ENCODE measurements at places on chromosomes 3 and 15.

DNA sequence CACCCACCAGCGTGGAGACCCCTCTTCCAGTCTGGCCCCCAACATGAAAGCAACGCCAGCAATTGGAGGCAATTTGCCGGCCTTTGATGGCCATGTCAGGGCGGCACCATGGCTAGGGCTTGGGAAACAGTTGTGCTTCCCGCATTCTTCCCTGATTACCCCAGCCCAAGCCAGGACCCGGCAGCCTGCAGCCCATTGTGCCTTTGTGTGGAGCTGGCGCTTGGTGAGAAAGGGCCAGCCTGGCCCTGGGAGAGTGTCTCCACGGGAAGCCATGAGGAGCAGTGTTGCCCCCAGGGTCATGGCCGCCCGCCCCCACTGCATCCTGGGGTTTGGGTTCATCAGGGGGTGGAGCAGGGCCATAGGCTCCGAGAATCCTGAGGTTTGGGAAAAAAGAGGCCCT lies 66.0 kb downstream of the DNAJB8 start:
- no peak for DNase-seq

DNA sequence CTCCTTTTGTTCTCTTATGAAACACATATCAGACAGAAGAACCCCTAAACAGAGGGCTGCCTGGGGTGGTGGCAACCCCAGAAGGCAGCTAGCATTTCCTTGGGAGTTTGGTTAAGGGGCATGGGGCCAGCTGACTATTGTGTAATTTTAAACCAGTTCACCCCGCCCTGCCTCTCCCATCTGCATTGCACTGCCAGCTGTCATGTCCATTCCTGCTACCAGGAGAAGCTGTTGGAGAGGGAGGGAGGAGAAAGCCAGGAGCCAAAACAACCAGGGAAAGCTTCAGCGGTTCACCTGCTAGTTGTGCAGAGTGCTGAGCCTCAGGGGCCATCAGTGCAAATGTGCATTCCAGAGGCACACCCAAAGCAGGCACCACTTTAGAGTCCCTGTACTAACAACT lies 47.6 kb upstream of the ATP1B3 start:
- no peak for DNase-seq

GRCh38 chr3:144129536-144130214 lies 158.1 kb downstream of the DIPK2A start:
- DNase-seq, result no peak

- DNase-seq, result no peak
These were observed 81.4 kb downstream of the IQSEC1 start for GRCh38 chr3:12991861-12992281.

DNA sequence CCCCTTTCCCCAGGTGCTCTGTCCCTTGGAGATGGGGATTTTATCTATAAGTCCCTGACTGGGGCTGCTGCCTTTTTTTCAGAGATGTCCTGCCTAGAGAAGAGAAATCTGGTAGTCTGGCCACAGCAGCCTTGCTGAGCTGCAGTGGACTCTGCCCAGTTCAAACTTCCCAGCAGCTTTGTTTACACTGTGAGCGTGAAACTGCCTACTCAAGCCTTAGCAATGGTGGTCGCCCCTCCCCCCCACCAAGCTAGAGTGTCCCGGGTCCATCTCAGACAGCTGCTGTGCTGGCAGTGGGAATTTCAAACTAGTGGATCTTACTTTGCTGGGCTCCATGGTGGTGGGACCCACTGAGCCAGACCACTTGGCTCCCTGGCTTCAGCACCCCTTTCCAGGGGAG lies 38.9 kb downstream of the TMEM266 start:
- no peak for DNase-seq

DNA sequence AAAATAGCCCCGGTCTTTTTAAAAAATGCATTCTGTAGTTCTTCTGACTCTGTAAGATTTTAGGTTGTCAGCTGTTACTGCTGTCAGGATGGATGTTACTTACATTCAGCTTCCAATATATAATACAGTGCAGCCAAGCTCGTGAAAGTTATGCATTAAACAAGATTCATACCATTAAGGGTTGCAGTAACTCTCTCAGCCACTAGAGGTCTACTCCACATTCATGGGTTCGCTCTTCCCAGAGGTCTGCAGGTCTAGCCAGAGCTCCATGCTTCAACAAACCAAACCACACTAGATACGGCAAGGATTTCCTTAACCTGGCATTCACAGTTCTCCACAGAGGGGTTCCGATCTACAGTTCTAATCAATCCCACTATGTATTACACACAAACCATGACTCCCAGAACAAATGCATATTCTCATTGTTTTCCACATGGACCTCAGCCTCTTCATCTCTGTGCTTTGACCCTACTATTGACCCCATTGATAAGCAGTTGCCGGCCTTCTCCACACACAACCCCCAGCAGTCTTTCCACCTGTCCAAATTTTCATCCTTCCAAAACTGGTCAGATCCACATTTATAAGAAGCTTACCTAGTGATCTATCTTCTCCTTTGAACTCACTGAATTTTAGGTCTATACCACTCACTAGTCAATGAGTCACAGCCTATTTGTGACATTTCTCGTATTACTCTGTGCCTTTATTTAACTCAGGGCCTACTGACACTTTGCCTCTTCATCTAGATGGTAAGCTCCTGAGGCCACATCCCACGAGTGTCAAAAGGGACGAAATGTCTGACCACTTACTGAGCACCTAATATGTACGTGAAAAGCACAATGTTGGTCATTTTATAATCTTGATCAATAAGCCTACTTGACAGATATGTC lies 33.7 kb downstream of the RORA start:
- DNase-seq, result no peak

- no peak for DNase-seq
These were observed 136.6 kb downstream of the KCNAB1 start for GRCh38 chr3:156256945-156257344.

GRCh38 chr15:90483637-90484036 lies 46.1 kb upstream of the CRTC3 start:
- no peak for DNase-seq

DNA sequence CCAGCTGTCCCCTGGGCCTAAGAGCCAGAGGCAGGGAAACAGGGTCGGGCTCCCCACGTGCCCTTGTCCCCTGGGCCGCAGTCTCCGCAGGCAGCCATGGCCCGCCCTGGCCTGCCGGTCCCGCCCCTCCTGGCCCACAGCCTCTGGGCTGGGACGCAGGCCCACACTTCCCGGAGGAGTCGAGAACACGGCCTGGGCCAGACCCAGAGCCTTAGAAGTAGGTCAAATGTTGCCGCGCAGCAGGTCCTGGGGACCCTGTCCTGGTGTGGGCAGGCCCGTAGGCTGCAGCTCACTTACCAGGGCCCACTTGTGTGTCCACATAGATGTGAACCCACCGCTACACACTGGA lies 4.3 kb upstream of the MYL3 start:
- DNase-seq, result no peak

DNA sequence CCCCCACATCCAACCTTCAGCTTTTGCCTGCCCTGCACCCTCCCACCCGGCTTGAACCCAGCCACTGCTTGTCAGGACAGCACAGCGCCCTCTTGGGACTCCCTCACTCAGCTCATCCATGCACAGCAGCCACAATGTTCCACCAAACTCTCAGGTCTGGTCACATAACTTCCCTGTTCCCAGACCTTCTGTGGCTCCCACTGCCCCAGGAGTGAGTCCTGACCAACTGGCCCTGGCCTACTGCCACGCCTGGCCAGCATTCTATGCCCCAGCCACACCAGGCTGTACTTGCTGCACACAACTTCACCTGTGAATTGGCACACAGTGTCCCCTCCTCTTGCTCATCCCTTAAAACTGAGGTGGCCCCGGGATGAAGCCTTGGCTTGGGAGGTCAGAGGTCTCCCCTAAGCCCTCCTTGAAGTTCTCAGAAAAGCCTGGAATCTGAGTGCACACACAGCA lies 21.0 kb downstream of the PLXNB1 start:
- DNase-seq, result no peak

- DNase-seq, result peak; percentile 9
These were observed 67.2 kb upstream of the POLG start for GRCh38 chr15:89401631-89402517.

GRCh38 chr3:32443478-32443877 lies 51.8 kb downstream of the CMTM7 start:
- DNase-seq, result no peak

DNA sequence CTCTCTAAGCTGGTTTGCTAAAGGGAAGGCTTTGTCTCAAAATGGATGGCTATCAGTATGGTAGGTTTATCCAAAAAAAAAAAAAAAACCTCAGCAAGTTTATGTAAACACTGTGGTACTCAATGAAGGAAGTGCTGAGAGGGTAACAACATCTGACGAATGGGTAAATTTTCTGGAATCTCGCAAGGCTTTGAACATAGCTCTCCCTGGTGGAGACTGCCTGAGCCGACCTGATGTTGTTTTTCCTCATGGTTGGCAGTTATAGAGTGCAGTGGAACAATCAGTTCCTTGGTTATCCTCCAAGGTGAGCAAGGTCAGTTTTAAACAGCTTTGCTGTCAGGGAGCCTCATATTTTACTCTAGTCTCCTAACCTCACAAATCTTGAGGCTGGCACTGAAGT lies 94.6 kb downstream of the ZPLD1 start:
- DNase-seq, result no peak

- DNase-seq, result no peak
These were observed 29.2 kb downstream of the EIF3J start for GRCh38 chr15:44566155-44566540.

- DNase-seq, result no peak
These were observed 34.1 kb downstream of the ZNF710 start for GRCh38 chr15:90035095-90035839.

GRCh38 chr3:16883057-16883722 lies 1.6 kb upstream of the PLCL2 start:
- peak; percentile 42 for DNase-seq

DNA sequence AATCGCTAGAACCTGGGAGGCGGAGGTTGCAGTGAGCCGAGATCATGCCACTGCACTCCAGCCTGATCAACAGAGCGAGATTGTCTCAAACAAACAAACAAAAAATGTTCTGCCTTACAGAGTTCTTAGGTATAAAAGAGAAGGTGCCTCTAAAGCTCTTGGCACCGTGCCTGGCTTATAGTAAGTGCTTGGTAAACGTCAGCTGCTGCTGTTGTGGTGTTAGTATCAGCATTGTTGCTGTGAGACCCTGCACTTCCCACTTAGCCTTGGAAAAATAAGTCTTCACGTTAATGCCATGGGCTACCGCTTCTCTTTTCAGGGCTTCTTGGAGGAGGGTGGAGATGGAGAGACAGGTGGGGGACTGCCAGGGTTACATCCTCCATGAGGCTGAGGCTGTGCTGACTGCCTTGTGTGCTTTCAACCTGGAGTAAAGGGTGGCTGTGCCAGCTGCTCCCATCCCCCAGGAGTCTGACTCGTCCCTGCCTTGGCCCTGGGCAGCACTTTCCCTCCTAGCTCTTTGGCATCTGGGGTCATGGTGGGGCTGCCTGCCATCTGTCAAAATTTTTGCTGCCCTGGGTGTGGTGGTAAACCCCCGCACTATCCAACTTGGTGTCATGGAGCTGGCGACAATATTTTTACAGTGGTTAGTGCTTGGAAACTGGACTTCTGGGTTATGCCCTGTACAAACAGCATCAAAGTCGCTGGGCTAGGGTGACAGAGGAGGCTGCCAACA lies 17.8 kb downstream of the FLNB start:
- DNase-seq, result no peak
